ENCODE measurements at places on chromosomes 4 and X.
A peak's percentile ranks its signal among the peaks of the same experiment; 100 is the strongest.

GRCh38 chrX:54359408-54359807, 1.6 kb upstream of the WNK3 start:
- DNase-seq: no peak

- no peak for DNase-seq
Observed at GRCh38 chrX:39117101-39117500, 315.8 kb downstream of the MID1IP1 start.

GRCh38 chrX:148354916-148355315, 145.5 kb upstream of the AFF2 start:
- DNase-seq: no peak

GRCh38 chrX:110713666-110714065, 82.0 kb downstream of the CHRDL1 start:
- DNase-seq: no peak

- DNase-seq: no peak
Observed at GRCh38 chr4:99633772-99634171, 23.9 kb downstream of the C4orf54 start.

DNA sequence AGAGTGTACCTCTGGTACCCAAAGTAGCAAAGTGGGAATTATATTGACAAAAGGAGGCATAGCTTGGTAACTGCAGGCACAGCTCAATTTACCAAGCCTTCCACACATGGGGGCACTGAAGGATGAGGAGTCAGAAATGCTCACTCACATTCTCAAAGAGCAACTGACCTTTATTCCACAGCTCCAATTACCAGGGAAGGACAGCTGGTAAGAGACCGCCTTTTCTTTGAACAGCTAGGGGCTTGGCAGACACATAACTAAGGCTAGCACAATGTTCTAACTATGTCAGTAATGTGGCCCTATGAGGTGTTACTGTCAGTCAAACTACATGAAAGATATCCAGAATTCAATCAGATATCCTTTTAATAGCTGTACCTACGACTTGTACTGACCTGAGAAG, 20.5 kb upstream of the STS start:
- no peak for DNase-seq

DNA sequence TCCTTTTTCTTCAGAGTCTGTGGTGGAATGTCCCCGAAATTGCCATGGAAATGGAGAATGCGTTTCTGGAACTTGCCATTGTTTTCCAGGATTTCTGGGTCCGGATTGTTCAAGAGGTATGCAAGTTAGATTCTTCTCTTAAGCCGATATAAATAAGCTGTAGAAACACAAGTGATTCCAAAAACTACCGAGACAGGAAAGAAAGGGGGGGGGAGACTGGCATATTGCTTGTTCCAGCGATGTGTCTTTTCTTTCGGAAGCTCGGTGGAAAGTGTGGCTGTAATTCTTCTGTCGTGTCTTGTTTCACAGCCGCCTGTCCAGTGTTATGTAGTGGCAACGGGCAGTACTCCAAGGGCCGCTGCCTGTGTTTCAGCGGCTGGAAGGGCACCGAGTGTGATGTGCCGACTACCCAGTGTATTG, 236.9 kb downstream of the DCTD start:
- DNase-seq: no peak

DNA sequence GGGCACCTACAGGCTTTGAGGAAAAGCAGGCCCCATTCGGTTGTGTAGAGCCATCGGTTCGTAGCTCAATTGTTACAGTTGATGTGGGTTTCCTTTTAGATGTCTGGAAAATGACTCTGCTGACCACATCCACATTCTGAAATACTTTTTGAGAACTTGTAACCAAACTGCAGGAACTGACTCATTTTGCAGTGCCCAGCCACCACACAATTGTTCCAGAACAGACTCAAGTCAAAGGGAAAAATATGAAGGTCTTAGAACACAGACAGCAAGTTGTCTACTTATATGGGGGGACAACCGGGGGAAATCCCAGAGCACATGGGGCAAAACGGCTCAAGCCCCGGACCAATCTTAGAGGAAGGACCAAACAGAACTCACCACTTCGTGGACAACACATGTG, 557.6 kb upstream of the DIPK2B start:
- DNase-seq: no peak

DNA sequence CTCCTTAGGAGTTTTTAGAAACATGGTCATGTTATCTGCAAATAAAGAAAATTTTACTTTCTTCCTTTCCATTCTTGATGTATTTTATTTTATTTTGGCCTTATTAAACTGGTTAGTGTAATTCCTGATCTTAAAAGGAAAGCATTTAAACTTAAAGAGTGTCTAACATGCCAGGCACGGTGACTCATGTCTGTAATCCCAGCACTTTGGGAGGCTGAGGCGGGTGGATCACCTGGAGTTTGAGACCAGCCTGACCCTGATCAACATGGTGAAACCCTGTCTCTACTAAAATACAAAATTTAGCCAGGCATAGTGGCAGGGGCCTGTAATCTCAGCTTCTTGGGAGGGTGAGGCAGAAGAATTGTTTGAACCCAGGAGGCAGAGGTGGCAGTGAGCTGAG, 281.3 kb downstream of the PTTG2 start:
- DNase-seq: no peak

DNA sequence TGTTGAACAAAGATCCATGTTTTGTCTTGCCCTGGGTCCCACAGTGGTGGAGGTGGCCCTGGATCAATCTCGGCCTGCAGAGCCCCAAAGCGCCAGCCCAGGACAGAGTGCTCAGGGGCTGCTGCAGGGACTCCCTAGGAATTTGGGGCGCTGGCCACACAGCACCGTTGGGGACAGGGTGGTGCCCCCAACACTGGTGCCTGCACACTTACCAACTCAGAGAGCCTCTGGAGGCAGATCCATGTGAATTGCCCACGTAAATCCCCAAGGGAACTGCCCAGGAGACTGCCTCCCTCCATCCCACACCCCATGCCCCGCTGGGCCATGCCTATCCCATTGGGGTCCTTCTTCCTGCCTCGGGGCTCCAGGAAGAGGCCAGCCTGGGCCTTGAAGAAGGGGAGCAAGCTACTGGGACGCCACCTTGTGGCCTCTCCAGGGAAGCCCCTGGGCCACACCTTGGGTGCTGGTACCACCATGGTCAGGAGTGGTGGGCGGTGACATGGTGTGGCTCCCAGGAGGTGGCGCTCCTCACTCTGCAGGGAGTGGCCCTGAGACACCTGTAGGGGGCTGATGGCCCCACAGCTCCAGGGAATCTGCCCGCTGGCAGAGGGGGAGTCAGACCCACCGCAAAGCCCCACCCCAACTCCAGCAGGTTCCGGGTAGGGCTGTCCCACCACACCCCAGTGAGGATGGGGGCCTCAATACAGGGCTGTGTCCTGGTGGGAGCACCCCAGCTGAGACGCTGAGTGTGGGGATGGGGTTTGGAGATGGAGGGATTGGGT, 22.8 kb downstream of the CFAP99 start:
- DNase-seq: peak; percentile 30

DNA sequence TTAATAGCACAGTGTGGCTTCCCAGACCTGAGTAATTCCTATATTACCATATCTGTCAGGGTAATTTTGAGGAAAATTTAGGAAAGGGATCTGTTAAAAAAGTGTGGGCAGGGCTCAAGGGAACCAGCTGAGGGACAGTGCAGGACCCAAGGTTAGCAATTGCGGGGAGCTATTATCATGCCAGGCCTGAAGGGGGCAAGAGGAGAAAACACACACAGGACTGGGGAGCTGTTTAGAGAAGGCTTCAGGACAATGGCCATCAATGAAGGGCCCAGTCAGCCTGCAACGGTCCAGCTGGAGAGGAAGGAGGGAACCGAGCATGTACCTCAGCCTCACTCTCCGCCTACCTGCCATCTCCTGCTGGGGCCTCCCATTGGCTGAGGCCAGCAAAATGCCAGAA, 19.0 kb upstream of the NHS start:
- no peak for DNase-seq

GRCh38 chr4:187887906-187888305, 107.7 kb upstream of the ZFP42 start:
- DNase-seq: no peak

GRCh38 chrX:14817571-14817970, 55.3 kb downstream of the FANCB start:
- no peak for DNase-seq

Measured in stimulated activated naive CD4-positive, alpha-beta T cell (primary cell).